GM12878 (cell line): ENCODE measurements at places on chromosomes 3 and 15. TPM values are rescaled to one million over a fixed set of nuclear protein-coding genes. Genes with fewer than 3 reads are reported as not detected.
A peak's percentile ranks its signal among the peaks of the same experiment; 100 is the strongest.

PFKFB4 gene
- 8.0 and 9.8 TPM in 2 replicates for total RNA-seq

PIF1 gene
- total RNA-seq, result 36.9 and 39.5 TPM in 2 replicates

SH2D7 gene
- 0.08 TPM in 1 of 2 replicates, not detected in the other for total RNA-seq

GASK1A gene
- 0.18 TPM in 1 of 2 replicates, not detected in the other for total RNA-seq

- H3K4me1 ChIP-seq, result no peaks in the 10 kb centered on the region
- no peaks in the 10 kb centered on the region for H3K36me3 ChIP-seq
- DNase-seq, result no peak
- no peak overlapping the region for H3K4me3 ChIP-seq
- H3K27me3 ChIP-seq, result no peaks in the 10 kb centered on the region
These were observed 358.6 kb upstream of the ARHGEF26 start for GRCh38 chr3:153762411-153763235.

DNA sequence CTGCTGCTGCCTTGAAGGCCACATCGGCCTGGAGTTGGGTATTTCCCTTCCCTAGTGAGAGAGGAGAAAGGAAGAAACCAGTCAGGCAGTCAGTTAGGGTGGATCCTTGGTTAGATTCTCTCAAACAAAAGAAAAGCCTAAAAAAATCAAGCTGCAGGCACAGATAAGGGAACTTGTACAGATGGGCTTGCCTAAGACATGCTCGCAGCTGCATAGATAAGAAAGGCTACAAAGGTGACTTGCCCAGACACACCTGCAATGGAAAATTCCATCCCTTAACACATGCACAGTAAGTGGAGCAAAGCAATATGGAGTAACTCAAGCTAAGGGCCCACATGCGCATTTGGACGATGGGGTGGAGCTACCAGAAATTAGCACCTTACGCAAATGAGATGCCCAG is 199.7 kb upstream of the ARPP21 start:
- no peak overlapping the region for H3K4me3 ChIP-seq
- no peaks in the 10 kb centered on the region for H3K4me1 ChIP-seq
- H3K27ac ChIP-seq, result no peak overlapping the region
- no peak for DNase-seq

GATA2 gene
- total RNA-seq, result 0.13 and 0.56 TPM in 2 replicates

- H3K27me3 ChIP-seq, result no peaks in the 10 kb centered on the region; the same call in 1 of the 2 replicates
- no peak overlapping the region for H3K4me3 ChIP-seq
- no peak overlapping the region for H3K27ac ChIP-seq
- H3K4me1 ChIP-seq, result no peaks in the 10 kb centered on the region
- DNase-seq, result no peak
- H3K36me3 ChIP-seq, result no peaks in the 10 kb centered on the region
These were observed 19.7 kb upstream of the CGNL1 start for GRCh38 chr15:57356636-57357035.

- DNase-seq, result no peak
- H3K27me3 ChIP-seq, result no peaks in the 10 kb centered on the region
- H3K27ac ChIP-seq, result peak overlapping the region; percentile 38; the same call in 1 of the 2 replicates
These were observed 13.3 kb downstream of the ZNF592 start for GRCh38 chr15:84761607-84762131.

RASGRP1 gene
- 25.5 and 29.3 TPM in 2 replicates for total RNA-seq

DNA sequence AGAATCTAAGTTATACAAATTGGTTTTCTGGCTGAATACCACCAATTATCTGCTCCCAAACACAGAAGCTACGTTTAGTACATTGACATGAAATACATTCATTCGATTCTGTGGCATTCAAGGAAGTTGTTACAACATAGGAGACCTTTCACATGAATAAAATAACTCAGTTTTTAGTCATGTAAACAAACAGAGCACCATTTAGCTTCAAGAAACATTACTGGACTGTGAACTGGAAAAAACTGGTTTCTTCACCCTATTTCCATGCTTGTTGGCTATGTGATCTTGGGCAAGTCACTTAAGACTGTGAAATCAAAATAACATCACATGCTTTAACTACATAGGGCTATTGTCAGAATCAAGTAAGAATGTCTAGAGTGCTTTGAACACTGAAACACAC is 46.2 kb downstream of the NRG4 start:
- no peak overlapping the region for H3K4me3 ChIP-seq
- no peaks in the 10 kb centered on the region for H3K27me3 ChIP-seq
- H3K36me3 ChIP-seq, result no peaks in the 10 kb centered on the region
- no peak for DNase-seq
- H3K4me1 ChIP-seq, result no peaks in the 10 kb centered on the region

DNA sequence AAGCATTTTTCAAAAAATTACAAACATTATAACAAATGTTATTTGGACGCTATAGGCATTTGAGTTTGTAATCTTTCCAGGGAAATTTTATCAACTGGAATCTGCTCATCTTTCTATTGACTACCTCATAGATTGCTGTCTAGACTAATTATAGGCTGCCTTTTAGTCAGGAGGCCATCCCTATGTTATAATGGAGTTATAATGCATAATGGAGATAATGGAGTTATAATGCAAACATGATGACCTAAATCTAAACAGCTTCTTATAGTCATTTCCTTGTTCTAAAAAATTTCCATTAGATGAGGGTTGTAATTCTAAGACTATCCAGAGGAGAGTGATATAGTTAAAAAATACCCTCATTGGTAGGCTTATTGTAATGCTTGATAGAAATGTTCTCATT is 226.4 kb downstream of the SI start:
- H3K4me1 ChIP-seq, result no peaks in the 10 kb centered on the region
- H3K27ac ChIP-seq, result no peak overlapping the region
- no peaks in the 10 kb centered on the region for H3K36me3 ChIP-seq
- no peaks in the 10 kb centered on the region for H3K27me3 ChIP-seq
- no peak for DNase-seq

XYLB gene
- total RNA-seq, result 2.9 and 4.0 TPM in 2 replicates

TUSC7 gene
- not detected in 2 replicates for total RNA-seq

LTK gene
- 0.61 and 0.80 TPM in 2 replicates for total RNA-seq

DNA sequence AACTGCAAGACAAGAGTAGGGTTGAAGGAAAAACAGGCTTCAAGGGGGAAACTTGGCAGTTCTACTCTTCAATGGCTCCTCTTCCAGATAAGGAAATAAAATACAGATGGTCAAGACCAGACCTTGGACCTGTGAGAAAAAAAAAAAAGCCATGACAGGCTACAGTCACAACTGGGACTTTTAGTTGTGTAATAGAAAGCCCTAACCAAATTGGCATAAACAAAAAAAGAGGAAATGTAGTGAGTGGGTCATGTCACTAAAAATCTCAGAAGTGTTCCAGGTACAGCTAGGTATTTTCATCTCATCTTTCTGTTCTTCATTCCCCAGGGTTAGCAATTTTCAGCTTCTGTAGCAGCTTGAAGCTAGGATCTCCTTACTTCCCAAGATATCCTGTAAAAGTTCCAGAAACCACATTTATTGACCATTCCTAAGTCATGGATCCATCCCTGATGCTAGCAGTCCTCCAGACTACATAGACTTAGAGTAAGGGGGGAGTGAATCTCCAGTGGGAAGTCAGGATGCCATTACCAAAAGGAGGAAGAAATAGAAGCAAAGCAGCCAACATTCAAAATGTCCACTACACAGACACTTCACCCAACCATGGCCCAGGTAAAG is 61.0 kb upstream of the CSTA start:
- no peak overlapping the region for H3K4me3 ChIP-seq
- peaks cover 24% of the 10 kb centered on the region for H3K4me1 ChIP-seq
- H3K27me3 ChIP-seq, result no peaks in the 10 kb centered on the region
- no peak for DNase-seq

- DNase-seq, result no peak
- no peaks in the 10 kb centered on the region for H3K36me3 ChIP-seq
- no peaks in the 10 kb centered on the region for H3K27me3 ChIP-seq
- peaks cover 21% of the 10 kb centered on the region for H3K4me1 ChIP-seq
These were observed 1.9 kb downstream of the CISH start for GRCh38 chr3:50609763-50610085.

DNA sequence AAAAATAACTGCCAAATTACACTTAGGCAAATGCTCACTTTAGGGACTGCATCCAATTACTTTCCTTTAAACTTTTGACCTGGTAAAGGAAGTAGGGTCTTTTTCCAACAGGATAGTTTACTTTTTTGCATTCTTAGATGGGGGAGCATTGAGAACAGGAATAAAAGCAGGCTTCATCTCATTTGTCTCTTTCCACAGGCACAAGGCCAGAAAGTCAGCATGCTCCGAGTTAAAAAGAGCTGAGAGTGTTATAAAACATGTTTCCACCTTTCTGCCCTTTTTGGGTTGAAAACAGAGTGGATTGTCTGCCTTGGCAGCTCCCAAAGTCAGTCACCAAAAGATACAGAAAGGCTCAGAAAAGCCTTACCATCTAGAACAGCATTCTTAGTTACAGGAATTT is 404.9 kb upstream of the ALCAM start:
- H3K27me3 ChIP-seq, result no peaks in the 10 kb centered on the region
- no peaks in the 10 kb centered on the region for H3K4me1 ChIP-seq
- H3K36me3 ChIP-seq, result no peaks in the 10 kb centered on the region
- H3K4me3 ChIP-seq, result no peak overlapping the region
- no peak for DNase-seq
- no peak overlapping the region for H3K27ac ChIP-seq

DNA sequence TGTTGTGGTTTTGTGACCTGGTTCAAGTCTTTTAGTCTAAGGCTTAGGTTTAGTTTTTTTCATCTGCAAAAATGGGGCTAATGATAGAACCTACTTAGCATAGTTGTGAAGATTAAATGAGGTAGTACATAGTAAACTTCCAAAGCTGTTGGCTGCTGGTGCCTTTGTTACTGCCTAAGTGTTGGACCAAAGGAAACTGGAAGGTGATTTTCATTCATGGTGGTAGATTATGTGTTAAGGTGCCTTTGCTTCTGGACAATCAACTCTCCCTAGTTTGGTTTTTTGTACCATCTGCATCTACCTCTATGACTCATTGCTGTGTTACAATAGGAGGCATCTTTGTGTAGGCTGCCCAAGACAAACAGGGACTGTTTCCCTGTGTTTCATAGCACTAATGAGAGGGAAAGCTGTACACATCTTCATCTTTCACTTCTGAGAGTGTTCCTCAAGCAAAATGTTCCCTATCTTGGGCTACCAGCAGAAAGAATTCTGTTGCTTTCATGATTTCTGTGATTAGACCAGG is 3.2 kb downstream of the MAP2K1 start:
- H3K36me3 ChIP-seq, result no peaks in the 10 kb centered on the region
- peak overlapping the region; percentile 100 for H3K4me3 ChIP-seq
- peak overlapping the region; percentile 78 for H3K27ac ChIP-seq
- no peaks in the 10 kb centered on the region for H3K27me3 ChIP-seq

DNA sequence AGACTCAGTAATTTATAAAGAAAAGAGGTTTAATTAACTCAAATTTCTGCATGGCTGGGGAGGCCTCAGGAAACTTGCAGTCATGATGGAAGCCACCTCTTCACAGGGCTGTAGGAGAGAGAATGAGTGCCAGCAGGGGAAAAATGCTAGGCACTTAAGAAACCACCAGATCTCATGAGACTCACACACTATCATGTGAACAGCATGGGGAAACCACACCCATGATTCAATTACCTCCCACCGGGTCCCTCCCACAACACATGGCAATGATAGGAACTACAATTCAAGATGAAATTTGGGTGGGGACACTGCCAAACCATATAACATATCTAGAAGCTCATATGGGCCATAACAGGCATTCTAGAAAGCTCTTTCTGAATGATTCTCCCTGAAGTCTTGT is 190.3 kb downstream of the WNT5A start:
- no peaks in the 10 kb centered on the region; the same call in 1 of the 2 replicates for H3K27me3 ChIP-seq
- H3K36me3 ChIP-seq, result no peaks in the 10 kb centered on the region
- DNase-seq, result no peak
- no peak overlapping the region for H3K27ac ChIP-seq
- no peaks in the 10 kb centered on the region for H3K4me1 ChIP-seq

DNA sequence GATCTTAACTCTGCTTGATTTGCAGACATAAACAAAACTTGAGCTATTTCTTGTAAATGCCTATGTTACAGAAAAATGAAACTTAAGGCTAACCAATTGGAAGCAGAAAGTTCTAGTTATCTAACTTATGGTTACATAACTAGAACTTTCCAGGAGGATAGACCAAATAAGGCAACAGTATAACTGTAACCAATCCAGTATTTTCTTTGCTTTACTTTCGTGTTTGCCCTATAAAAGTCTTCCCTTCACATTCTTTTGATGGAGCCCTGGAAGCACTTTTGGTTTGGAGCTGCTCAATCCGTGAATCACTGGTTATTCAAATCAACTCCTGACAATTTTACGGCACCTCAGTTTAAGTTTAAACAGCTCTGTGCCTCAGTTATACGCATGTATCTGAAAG is 164.6 kb downstream of the SUCLG2 start:
- H3K27me3 ChIP-seq, result no peaks in the 10 kb centered on the region
- no peak for DNase-seq
- no peak overlapping the region for H3K27ac ChIP-seq
- H3K36me3 ChIP-seq, result no peaks in the 10 kb centered on the region; the same call in 1 of the 2 replicates
- H3K4me1 ChIP-seq, result no peaks in the 10 kb centered on the region
- no peak overlapping the region for H3K4me3 ChIP-seq

UTS2B gene
- total RNA-seq, result 0.28 and 0.29 TPM in 2 replicates

DNA sequence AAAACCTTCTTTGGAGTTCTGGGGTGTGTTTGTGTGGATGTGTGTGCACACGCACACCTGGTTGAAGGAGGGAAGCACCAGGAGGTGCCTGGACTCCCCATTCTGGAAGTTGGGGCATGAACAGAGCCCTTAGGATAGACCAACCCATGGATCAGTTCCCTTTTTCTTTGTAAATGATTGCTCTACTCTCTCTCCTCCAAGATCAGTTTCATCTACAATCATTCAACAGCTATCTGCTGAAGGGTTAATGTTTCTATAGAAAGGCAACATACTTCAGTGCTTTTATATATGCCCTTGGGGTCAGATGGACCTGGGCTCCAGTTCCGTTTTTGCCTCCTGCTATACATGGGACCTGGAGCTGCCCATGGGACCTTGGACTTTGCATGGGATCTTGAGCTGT is 352.1 kb upstream of the CFAP20DC start:
- no peaks in the 10 kb centered on the region for H3K36me3 ChIP-seq
- no peak overlapping the region for H3K4me3 ChIP-seq
- H3K27ac ChIP-seq, result no peak overlapping the region
- peaks cover 4% of the 10 kb centered on the region for H3K4me1 ChIP-seq

- no peak for DNase-seq
- peak overlapping the region; percentile 64 for H3K27ac ChIP-seq
- H3K36me3 ChIP-seq, result no peaks in the 10 kb centered on the region
- H3K4me3 ChIP-seq, result no peak overlapping the region
These were observed 11.0 kb upstream of the ANKRD28 start for GRCh38 chr3:15808679-15809310.

- H3K36me3 ChIP-seq, result peaks cover 4% of the 10 kb centered on the region
- H3K27me3 ChIP-seq, result no peaks in the 10 kb centered on the region
- peaks cover 30% of the 10 kb centered on the region for H3K4me1 ChIP-seq
- H3K4me3 ChIP-seq, result no peak overlapping the region
- no peak overlapping the region for H3K27ac ChIP-seq
- no peak for DNase-seq
These were observed 132.2 kb downstream of the FNDC3B start for GRCh38 chr3:172171396-172172075.

HYKK gene
- 0.23 and 0.66 TPM in 2 replicates for total RNA-seq

- no peak overlapping the region for H3K27ac ChIP-seq
- 0 out of 2 replicates have a peak, but pooled peaks cover 6% of the 10 kb centered on the region for H3K4me1 ChIP-seq
- DNase-seq, result no peak
- H3K36me3 ChIP-seq, result no peaks in the 10 kb centered on the region
- H3K27me3 ChIP-seq, result no peaks in the 10 kb centered on the region
These were observed 7.1 kb upstream of the LARS2 start for GRCh38 chr3:45381168-45381852.

SLC22A14 gene
- total RNA-seq, result not detected in 2 replicates

BRK1 gene
- total RNA-seq, result 98.6 and 100 TPM in 2 replicates

SLC35G2 gene
- total RNA-seq, result 0.24 and 0.31 TPM in 2 replicates

FBXO40 gene
- not detected in 2 replicates for total RNA-seq

LRRC31 gene
- not detected in 2 replicates for total RNA-seq
